CD4-positive, alpha-beta T cell treated with Interleukin-12 subunit alpha and Interleukin-12 subunit beta, for 1 hour (primary cell): ENCODE measurements at places on chromosomes 11 and 22.

DNA sequence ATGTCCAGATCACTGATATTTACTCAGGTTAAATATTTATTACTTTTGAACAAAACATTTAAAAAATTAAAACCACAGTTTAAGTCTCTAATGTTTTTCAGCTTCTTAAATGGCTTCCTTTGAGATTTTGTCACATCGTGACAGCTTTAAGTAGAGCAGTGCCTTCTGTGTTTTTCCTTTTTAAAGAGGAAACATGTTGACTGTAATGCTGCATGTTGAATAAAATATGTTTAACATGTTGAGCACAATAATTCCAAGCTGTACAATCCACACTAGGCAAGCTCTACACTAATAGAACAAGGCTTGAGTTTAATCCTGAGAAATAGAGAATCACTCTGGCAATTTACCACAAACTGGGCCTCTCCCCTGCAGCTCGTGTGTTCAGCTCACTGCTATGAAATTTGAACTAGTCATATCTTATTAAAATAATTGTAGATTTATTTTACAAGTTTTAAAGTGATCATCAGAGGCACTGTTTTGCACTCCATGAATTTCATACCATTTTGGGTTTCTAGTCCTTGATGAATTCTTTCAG, 368.3 kb downstream of the SOX6 start:
- DNase-seq = no peak

DNA sequence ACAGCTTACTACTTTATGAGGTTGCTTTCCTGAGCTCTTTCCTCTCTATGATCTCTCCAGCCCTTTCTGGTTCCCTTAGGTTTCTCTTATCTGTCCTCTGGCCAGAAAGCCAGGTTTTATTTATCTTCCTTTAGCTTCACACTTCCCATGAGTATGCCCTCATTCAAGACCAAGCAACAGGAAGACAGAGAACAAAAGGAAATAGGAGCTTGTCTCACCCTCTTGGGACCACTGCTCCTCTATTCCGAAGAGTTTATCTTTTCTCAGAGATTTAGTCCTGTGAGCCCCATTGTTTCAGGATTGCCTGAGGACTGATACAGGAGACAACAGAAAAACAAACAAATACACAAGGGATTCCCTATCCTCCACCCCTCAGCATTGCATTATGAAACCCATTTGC, 62.4 kb upstream of the CCDC179 start:
- DNase-seq = no peak

DNA sequence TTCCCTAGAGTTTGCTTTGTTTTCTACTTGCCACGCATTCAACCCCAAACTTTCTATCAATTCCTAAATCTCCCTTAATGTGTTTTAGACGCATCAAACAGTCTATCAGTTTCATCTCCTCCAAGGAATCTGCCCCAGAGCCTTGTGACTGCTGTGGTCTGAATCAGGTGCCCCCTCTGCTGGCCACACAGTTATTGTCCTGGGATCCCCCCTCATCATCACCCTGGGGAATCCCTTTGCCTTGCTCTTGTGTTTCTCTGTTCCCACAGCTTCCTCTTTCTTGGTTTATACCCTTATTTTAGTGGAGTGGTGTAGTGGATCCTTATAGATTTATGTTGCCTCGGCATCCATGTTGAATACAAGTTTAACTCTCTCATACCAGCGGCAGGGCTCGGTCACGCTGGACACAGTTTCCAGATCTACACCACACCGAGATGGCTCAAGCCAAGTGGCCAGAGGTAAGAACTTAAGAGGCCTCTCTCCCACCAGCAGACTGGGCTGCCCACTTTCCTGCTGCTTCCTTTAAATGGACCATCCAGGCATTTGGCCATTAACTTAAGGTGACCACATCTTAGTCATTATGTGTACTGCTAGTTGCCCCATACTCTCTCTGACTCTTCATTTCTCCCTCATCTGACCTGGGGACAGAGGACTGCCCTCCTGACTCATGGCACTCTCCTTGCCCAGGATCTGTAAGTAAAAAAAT, 8.2 kb downstream of the UPB1 start:
- DNase-seq = peak; percentile 71

GRCh38 chr11:33185756-33186155, 24.5 kb upstream of the CSTF3 start:
- DNase-seq = no peak

- DNase-seq = no peak
Observed at GRCh38 chr11:134939031-134939430, 527.0 kb upstream of the B3GAT1 start.

- no peak for DNase-seq
Observed at GRCh38 chr11:117733316-117733715, 63.7 kb downstream of the DSCAML1 start.

GRCh38 chr11:105720096-105720495, 110.2 kb downstream of the GRIA4 start:
- no peak for DNase-seq

- no peak for DNase-seq
Observed at GRCh38 chr11:128455766-128456165, 131.6 kb downstream of the ETS1 start.

DNA sequence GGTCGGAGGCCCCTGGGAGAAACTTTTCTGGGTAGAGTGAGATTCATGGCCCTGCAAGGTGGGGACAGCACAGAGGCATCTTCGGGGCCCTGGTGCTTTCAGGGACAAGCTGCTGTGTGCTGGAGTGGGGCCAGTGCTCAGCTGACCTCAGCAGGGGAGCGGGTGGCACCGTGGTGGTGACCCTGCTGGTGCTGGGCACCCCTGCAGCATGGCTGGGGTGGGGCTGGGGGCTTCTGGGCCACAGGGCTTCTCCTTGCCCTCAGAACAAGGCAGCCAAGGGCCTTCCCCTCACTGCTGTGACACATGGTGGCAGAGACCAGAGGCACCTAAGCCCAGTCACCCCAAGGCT, 24.9 kb upstream of the GNB1L start:
- DNase-seq = no peak

GRCh38 chr22:50705219-50705691, 32.6 kb downstream of the SHANK3 start:
- DNase-seq = no peak

DNA sequence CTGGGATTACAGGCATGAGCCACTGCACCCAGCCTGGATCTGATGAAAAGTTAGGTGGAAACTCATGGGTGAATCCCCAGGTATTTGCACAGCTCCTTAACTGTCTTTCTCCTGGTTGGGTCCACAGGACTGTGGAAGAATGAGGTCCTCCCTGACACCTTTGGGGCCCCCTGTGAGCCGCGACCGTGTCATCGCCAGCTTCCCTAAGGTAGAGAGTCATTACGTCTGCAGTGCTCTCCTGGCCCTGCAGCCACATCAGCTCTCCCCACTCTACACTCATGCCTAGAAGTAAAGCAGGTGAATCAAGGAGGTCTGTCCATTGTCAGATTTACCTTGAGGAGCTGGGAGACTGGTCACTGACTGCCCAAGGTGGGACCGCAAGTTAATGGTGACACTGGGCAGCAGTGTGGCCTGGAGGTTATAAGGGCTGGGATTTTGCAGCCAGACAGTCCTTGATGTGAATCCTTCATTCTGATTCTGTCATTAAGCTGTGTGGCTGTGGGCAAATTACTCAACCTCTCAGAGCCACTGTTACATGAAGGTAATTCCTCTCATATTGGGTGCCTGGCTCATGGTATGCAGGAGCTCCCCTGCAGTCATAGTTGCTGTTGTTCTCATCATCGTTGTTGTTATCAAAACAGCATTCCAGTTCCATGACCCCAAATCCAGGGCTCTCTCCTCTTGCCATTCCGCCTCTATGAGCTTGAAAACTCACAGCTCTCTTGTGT, 1.4 kb downstream of the RAB36 start:
- DNase-seq = no peak

- no peak for DNase-seq
Observed at GRCh38 chr11:116773203-116774097, 663 bp upstream of the BUD13 start.

DNA sequence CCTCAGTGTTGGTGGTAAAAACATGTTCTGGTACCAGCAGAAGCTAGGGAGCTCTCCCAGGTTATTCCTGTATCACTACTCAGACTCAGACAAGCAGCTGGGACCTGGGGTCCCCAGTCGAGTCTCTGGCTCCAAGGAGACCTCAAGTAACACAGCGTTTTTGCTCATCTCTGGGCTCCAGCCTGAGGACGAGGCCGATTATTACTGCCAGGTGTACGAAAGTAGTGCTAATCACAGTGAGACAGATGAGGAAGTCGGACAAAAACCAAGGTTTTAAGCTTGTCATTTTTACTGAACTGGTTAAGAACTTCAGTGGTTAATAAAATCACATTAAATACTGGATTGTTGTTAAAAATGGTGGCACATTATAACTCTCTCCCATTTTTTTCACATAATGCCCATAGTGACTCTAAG, 42.6 kb upstream of the VPREB1 start:
- no peak for DNase-seq

- no peak for DNase-seq
Observed at GRCh38 chr22:48356731-48357130, 1470.9 kb downstream of the BRD1 start.

- no peak for DNase-seq
Observed at GRCh38 chr22:19122752-19123492, 710 bp upstream of the DGCR2 start.
